ENCODE measurements at places on chromosomes 2 and 18.

DNA sequence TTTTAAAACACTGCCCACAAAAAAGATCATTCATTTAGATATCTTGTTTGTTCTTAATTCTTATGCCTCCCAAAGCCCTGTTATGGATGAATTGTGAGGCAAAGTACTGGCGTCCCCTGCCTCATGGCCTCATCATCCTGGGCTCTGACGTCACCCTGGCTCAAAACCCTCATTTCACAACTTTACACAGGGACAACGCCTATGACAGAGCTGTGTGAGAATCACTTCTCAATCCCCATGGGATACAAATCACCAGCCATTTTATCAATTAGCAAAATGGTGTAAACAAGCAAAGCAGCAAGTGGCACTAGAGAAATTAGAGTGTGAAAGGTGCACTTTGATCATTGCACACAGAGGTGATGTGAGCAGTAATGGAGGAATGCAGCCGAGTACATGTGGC is 16.6 kb downstream of the FHOD3 start:
- no peak for DNase-seq

DNA sequence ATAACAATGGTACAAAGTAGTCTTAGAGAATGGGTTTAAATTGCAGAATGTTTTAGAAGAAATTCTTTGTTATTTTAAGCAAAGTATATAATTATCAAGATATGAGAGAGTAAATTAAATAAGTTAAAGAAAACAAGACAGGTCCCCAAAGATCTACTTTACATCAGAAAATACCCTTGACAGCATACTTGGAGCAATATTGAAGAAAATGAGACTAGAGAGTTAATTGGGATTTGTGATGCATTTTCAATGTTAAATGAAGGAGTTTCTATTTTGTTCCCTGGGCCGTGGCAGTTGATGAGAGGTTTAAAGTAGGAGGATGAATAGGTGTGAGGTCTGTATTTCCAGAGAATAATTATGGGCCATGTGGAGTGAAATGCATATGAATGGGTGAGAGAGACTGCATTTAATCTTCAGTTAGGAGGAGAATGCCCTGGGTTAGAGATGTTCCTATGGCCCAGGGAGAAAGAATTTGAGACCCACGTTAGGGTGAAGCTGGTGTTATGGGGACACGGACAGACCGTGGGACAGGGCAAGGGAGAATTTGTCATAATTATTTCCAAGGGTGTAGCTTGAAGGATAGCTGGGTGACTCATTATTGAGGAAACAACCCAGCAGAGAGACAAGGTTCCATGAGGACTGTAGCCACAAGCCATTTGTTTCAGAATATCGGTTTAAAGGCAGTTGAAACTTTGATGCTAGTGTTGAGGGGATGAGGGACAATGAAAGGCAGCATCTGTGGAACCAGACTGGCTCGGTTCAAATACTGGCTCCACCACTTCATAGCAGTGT is 22.7 kb downstream of the MGAT5 start:
- no peak for DNase-seq

- DNase-seq = no peak
Measured at GRCh38 chr2:164688896-164689419, 67.7 kb upstream of the GRB14 start.

DNA sequence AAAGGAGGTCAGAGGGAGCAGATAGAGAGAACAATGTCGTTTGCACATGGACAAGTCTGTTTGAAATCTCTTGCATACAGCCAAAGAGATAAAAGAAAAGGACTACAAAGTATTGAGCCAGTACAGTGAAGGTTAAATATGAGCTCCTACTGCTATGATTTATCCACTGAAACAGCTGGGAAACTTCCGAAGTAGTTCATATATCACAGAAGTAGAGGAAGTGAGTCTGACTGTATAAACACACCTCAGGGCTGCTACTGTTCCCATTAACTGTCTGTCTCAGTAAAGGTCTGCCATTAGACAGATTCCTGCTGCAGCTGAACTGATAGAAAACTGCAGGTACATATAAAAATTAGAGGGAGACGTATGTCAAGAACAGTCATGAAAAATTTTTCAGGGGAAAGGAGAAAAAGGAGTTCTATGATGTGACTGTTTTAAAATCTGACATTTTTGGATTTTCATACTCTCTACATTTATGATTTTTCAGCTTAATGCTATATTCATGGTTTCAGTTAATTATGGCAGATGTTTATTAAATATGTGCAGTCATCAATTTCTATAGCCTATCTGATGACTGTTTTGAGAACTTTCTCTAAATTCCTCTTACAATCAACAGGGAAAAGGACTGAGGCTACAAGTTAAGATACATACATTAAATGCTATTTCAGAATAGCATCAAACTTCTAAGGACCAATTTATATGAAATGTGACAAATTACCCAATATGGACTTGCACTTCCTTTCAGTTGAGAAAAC is 364.7 kb downstream of the ERBB4 start:
- DNase-seq = no peak

DNA sequence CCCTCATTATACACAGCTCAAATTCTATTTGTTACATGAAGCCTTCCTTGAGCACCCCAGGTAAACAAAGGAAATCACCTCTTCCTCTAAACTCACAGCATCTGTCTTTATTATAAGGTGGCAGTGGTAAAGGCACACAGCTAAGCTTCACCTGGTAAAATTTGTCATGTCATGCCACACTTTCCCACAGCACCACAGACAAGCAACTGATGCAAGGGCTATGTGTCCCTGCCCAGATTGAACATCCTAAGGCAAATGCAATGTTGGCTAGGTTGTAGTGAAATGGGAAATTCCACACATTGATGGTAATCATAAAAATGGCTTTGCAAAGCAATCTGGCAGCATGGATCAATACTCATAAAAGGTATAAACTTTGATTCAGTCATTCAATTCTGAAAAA is 18.9 kb downstream of the LDAH start:
- DNase-seq = no peak

GRCh38 chr18:46939998-46940571 is 22.7 kb downstream of the KATNAL2 start:
- no peak for DNase-seq
